ENCODE measurements at places on chromosomes 3 and 15.

DNA sequence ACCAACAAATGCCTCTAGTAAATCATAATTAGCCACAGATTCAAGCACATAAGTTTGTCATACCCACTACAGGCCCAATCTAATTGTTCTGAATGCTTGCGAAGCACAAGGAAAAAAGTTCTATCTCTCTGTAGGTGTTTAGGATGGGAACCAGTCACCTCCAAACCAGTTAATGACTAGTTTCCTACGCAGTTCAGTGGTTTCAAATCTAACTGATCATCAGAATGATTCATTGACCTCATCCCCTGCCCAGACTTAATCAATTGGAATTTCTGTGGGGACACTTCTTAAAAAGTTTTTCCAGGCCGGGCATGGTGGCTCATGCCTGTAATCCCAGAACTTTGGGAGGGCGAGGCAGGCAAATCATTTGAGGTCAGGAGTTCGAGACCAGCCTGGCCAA, 24.3 kb upstream of the MASP1 start:
- DNase-seq = no peak

DNA sequence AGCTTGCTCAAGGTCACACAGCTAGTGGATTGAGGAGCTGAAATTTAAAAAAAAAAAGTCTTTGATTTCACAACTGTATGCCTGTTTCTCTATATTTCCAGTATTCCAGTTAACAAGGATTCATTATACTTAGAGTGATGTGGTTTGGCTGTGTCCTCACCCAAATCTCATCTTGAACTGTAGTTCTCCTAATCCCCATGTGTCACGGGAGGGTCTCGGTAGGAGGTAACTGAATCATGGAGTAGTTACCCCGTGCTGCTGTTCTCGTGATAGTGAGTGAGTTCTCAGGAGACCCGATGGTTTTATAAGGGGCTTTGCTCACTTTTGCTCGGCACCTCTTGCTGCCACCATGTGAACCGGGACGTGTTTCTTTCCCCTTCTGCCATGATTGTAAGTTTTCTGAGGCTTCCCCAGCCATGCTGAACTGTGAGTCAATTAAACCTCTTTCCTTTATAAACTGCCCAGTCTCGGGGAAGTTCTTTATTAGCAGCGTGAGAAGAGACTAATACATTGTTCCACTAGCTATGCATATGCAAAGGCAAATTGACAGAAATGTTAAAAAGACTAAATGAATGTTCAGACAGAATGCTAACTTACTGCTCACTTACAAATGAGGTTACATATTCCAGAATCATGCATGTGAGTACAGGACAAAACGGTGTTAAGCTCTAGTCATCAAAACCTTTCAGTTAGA, 1101.9 kb downstream of the ROBO1 start:
- DNase-seq = no peak

GRCh38 chr3:106827515-106828213, 549.6 kb upstream of the CCDC54 start:
- DNase-seq = no peak

DNA sequence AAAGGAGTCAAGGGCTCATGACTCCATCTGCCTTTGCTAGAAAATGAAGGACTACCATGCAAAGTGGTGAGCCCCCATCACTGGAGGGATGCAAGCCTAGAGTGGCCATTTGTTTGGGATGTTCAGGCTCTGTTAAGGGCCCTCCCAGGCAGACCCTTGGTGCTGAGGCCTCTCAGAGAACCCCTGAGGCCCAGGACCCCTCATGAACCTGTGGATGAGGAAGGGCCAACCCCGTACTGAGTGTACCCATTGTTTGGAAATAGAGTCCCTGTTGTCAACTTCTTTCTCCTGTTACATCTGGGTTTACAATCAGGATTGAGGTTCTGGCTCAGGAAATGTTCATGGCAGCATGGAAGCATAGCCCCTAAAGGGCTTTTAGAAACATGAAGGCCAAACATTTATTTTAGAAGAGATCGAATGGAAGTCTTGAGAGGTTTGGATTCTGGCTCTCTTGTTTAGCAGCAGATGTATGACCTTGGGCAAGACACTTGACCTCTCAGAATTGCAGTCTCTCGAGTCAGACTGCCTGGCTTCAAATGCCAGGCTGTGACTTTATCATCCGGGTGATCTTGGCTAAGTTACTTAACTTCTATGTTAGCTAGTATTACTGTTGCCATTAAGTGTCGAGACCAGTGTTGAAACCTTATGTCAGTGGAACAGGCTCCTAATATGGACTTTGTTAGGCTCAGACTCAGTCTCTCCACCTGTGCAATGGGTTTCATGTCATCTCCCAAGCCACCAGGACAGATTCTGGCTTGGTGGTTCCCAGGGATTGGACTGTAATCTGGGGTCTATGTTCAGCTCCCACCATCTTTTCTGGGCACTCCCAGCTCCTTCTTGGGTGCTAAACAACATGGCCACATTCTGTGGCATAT, 12.4 kb downstream of the ITGA11 start:
- DNase-seq = no peak

GRCh38 chr3:171339598-171339997, 120.6 kb downstream of the TNIK start:
- DNase-seq = no peak

DNA sequence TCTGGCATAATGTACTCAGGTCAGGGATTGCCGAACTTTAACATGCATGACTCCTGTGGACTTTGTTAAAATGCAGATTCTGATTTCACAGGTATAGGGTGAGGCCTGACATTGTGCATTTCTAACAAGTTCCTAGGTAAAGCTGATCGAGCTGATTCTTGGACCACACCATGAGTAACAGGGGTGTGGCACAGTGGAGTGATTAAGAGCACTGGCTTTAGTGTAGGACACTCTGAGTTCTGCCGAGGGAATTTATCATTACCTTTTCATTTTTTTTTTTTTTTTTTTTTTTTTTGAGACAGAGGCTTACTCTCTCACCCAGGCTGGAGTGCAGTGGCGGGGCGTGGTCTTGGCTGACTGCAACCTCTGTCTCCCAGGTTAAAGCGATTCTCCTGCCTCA, 169.3 kb downstream of the ADAMTS9 start:
- no peak for DNase-seq

DNA sequence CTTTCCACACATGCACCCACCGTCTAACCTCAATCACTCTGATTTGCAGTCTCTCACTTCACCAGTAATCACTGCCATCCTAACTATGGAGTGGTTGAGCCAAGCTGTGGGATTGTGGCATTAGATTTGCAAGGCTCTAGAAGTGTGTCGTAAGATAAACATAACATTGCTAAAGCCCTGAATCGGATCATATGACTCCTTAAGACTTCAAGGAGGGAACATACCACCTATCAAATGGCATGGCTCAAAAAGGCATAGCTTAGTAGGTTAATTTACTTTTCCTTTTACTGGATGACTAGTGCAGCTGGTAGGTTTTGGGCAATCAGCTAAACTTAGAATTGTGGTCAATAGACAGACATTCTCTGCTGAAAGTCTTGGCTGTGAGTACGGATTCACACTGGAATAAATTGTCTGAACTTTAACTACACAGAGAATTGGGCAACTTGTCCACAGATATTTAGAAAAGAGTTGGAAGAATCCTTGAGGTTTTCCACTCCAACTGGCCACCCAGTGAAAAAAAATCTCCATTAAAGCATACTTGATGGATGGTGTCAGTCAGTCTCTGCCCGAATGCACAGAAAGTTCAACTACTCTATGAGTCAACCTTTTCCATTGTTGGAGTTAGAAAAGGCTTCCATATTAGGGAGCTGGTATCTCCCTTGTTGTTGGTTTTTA, 476.7 kb upstream of the CBLB start:
- DNase-seq = no peak

DNA sequence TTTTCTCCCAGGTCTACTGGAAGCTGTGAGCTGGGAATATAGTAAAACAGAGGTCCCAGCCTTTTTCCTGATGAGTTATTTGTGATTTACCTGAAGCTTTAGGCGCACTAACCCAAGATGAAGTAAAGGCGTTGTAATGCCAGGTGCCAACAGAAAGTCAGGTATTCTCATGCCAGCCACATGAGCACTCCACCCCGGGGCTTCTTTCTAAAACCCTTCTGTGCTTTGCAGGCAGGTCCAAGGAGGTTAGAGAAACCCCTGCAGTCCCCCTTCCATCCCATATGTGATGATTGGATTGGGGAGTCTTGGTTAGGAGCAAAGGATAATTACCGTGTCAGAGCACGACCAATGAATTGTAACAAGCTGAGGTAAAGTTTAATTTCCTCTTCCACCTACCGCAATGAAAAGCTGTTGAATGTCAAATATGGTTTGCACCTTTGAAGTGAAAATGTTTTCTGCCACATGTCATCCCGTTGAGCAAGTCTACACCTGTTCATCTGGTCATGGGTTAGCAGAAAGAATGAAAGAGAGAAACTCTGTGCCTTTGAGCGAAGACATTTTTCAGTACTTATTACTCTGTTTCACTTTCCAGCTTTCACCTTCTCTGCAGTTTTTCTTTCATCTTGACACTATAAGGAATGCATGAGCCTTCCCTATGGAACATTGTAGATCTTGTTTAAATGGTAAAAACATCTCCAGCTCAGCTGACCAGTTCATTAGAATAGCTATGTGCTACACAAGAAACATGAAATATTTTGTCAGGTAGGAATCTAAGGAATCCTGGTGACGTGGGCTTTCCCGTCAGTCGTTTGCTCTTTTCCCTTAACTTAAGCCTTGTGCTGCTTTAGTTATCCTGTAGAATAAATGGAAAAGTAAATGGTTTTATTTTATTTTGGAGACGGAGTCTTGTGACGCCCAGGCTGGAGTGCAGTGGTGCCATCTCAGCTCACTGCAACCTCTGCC, 204.6 kb upstream of the IL12A start:
- no peak for DNase-seq

- DNase-seq = no peak
These were observed 16.2 kb downstream of the MB21D2 start for GRCh38 chr3:192901435-192901834.

GRCh38 chr15:53160092-53160704, 370.1 kb upstream of the ONECUT1 start:
- no peak for DNase-seq

- no peak for DNase-seq
These were observed 9.7 kb upstream of the DCLK3 start for GRCh38 chr3:36774052-36774451.

GRCh38 chr15:65869954-65870871, 922 bp downstream of the RAB11A start:
- DNase-seq = peak; percentile 69

DNA sequence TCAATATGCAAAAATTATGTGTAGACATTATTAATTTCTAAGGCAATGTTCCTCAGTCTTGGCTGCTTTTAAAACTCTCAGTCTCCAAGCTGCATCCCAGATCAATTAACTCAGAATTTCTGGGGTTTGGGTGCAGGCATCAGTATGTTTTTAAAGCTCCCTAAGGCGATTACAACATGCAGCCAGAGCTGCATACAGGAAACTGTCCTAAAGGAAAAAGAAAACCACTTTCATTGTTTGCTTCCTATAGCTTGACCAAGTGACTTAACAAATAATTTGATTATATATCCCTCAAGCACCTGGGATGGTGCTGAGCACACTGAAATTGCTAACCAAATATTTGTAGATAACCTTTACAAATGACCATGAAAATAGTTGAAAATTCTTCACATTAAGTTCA, 194.7 kb downstream of the DTWD1 start:
- DNase-seq = no peak

- DNase-seq = no peak
These were observed 42.3 kb upstream of the RAB6B start for GRCh38 chr3:133937756-133938601.

DNA sequence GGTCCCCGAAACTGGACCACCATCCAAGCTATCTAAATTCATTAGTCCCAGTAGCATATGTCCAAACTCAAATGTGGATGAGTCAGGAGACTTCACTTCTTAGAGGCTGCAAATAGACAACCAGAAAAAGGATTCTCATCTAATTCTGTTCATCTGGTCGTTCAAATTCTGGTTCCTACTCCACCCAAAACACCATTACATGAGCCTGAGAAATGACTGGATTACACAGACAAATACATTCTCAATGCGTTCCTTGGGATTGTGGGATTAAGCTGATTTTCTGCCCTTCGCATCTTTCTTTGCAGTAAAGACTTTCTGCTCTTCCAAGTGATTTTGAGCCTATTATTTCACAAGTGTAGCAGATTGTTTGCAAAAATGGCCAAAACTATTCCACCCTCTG, 472.3 kb upstream of the PROK2 start:
- no peak for DNase-seq

DNA sequence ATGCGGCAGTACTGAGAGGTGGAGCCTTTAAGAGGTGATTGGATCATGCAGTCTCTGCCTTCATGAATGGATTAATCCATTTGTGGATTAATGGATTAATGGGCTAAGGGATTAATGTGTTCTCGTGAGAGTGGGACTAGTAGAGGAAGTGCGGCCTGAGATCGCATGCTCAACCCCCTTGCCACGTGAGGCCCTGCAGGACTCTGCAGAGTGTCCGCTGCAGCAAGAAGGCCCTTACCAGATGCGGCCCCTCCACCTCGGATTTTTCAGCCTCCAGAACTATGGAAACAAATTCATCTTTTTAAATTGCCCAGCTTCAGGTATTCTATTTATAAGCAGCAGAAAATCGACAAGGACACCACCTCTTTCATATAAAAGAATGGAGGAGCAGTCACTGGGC, 148.8 kb downstream of the TPRA1 start:
- DNase-seq = no peak

GRCh38 chr3:57029924-57030323, 30.5 kb upstream of the SPATA12 start:
- DNase-seq = peak; percentile 10

DNA sequence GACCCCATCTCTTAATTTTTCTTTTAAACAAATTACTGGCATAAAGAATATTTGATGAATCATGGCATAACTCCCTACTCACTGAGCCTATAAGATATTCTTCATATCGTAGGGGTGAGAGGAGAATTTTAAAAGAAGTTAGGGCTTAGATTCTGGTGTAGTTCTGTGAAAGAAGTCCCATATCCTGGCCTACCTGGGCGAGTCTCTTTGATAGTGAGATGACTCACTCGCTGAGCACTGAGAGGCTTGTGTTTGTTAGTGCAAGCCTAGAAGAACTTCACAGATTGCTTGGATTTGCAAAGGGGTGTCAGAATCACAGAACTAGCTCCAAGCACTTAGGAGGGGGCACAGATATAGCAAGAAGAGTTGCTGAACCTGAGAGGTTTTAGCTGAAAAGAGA, 133.8 kb upstream of the TMC3 start:
- DNase-seq = no peak

DNA sequence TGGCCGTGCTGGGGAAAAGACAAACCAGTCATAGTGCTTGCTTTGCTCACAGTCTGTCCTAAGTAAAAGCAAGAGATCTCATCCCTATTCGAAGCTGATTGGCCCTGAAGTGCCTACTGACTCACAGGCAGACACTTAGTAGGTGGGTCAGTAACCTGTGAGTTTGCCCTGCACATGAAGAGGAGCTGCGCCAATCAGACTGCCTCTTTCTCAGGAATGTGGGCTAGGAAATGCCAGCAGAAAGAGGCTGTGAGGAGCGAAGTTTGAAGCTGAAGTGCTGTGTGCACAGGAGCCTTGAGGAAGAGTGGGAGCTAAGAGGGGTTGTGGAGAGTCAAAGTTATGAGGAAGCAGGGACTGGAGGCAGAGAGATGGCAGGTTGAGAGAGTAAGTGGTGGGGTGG, 126.8 kb downstream of the IL20RB start:
- no peak for DNase-seq

GRCh38 chr3:146382386-146382785, 87.0 kb downstream of the PLSCR2 start:
- peak; percentile 20 for DNase-seq

GRCh38 chr15:47717036-47717612, at the start of gene SEMA6D:
Gene SEMA6D, plus strand, starts transcription at chr15:47717505. Its CDS starts 42,294 bp downstream, at chr15:47759799.
- DNase-seq = no peak

All from erythroblast (primary cell).